ENCODE measurements at places on chromosomes 6 and 20.

DNA sequence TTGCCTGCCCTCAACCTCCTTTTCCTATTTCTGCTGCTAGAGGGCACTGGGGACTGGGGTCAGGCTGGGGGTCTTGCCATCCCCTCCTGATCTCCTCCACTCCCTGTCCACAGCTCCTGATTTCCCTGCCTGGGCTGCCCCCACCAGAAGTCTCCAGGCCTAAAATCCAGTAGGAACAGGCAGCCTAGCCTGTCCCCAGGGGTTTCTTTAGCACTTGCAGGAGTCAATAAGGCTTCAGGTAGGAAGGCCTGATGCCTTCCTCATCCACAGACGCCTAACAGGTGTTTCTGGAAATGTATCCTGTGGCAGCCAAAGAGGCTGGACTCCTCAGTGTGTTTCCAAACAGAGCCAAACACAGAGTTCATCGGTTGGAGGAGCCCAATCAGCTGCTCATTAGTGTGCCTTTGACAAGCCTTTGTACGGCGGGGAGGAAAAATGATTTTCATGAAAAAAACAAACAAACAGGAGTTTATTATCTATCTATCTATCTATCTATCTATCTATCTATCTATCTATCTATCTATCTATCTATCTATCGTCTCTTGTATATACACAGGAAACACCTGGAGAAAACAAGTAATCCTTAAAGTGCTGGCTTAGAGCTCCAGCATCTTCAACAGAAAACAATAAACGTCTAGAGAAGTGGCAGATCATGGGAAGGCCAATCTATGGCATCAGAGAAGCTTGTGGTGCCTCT is 3.7 kb upstream of the RAET1E start:
- no peak for DNase-seq

- no peak for DNase-seq
Measured at GRCh38 chr20:59253325-59253724, 47.1 kb upstream of the EDN3 start.

DNA sequence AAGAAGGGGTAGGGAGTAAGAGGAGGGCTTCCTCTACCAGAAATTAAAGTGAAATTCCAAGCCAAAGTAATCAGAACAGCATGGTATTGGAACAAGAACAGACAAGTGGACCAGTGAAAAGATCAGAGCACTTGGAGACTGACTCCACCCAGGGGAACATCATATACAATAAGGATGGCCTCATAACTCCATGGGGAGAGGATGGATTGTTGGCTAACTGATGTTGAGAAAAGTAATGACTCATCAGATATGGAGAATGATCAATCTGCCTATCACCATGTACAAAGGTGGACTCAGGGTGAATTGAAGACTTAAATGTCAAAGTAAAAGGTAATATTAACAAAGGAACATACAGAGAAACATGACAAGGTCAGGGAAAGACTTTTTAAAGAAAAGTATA is 12.8 kb downstream of the SLC22A3 start:
- DNase-seq, result no peak

DNA sequence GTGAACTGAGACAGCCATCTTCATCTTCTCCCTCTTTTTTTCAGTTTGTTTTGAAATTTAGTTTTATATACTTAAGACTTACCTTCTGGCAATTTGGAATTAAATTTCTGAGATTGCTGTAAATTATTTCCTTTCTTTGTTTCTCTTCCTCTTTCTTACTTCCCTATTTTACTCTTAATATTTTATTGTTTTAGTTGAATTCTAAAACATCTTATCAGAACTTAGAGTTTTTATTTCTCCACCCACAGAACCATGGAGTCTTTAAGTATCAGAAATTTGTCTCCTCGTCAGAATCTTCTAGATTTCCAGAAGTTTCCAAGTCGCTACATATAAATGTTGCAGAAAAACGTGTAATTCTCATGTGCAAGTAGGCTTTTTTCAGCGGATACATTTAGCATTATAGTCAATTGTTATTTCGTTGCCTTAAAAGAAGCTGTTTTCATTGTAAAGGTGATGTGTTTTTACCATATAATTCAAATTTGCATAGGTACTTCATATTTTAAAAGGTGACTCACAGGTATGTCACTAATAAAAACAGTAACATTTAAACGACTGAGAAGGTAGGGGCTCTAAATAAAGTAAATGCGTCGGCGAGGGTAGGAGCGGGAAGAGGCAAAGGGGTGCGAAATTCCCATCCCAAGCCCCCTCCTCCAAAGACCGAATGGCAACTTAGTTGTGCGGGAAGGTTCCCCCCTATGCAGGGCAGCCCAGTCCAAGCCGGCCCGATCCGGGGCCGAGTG is 866 bp upstream of the MYO6 start:
- DNase-seq, result no peak

DNA sequence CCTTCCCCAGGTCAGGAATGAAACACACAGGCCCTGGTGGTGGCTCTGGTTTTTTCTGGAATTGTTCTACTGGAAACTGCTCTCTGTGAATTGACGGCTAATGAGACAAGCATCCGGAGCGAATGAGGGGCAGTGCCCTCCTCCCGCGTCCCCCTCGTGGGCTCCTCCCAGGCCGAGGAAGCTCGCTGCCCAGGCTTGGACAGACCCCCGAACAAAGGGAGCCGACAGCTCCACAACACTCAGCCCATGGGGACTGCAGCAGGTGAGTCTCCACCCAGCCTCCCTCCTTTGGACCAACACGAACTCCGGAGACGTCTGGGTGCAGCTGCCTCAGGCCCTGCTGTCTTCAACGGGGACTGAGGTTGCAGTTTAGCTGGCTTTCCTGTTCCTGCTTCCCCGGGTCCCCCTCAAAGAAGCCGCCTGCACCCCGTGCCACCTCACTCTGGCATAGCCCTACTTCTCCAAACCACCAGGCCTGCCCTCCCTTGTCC is 31.3 kb upstream of the AFDN start:
- no peak for DNase-seq

GRCh38 chr6:23003671-23004467 is 434.5 kb downstream of the HDGFL1 start:
- DNase-seq, result peak; percentile 89

DNA sequence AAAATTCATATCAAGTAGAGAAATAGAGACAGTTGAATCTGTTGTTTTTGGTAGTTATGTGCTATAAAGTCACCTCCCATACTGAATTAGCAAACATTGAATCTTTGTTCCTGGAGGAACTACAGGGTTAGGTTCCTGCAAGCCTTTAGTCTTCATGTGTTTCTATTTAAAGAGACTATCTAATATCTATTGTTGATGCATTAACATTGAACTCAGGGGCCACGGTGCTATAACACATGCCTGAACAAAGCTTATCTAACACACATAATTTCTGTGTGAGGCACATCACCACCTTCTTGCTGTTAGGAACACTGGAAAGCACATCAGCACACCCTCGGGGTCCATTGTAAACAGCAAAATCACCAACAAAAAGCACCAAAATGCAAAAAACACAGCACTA is 21.2 kb downstream of the ARFGEF2 start:
- DNase-seq, result no peak

DNA sequence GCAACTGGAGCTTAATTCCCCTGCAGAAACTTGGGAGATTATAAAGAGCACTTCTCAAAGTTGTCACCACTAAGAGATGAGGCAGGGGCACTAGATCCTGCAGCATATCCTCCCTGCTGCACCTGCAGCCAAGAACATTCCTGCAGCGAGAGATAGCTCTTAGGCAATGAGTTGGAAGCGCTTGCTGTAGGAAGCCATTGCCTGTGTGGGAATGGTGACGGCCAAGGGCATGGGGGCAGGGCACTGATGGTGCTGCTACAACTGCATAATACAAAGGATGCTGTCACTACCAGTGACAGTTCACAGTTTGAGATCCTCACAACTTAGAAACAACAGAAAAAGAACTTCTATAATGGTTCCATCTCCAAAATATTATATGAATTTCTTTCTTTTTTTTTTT is 89.9 kb downstream of the CDS2 start:
- DNase-seq, result no peak

DNA sequence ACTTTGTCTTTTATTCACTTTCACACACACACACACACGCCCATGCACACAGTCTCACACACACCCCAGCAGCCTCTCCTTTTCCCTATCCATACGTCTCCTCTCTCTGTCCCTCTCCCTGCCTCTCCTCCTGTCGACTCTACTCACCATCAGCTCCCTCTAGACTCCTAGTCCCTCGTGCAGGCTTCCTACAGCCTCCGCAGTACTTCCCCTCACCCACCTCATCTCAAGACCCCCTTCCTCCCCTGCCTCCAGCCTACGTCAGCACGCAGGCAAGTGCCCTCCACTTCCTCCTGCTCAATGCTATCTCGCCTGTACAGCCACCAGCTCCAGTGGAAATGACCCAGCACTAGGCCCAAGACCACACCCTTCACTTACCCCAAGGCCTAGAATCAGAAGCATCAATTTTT is 820 bp upstream of the TREML2 start:
- DNase-seq, result no peak

DNA sequence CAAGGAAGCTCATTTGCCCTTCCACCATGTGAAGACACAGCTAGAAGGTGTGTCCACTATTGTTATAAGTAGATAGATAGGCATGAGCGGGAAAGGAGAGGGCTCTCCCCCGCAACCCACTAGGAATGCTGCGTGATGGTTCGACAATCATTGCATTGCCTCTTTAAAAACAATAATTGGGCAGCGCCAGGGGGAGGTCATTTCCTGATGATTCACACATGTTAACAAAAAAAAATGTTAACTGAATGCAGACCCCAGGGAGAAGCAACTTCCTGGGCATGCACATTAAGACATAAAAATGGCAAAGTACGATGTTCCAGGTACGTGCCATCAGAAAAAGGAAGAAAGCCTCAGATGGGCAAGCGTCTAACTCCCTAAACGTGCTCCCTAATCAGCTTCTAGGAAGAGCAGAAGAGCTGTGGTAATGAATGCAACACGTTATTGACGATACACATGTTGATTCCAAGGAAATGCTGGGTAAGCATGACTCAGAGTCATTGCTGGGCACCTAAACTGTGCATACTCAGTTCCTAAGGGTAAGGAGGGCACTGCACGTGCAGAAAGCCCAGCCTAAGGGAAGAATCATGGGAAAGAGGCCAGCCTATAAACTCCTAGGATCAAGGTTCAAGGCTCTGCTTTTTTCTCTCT is 113.7 kb downstream of the FAM217A start:
- DNase-seq, result peak; percentile 51

DNA sequence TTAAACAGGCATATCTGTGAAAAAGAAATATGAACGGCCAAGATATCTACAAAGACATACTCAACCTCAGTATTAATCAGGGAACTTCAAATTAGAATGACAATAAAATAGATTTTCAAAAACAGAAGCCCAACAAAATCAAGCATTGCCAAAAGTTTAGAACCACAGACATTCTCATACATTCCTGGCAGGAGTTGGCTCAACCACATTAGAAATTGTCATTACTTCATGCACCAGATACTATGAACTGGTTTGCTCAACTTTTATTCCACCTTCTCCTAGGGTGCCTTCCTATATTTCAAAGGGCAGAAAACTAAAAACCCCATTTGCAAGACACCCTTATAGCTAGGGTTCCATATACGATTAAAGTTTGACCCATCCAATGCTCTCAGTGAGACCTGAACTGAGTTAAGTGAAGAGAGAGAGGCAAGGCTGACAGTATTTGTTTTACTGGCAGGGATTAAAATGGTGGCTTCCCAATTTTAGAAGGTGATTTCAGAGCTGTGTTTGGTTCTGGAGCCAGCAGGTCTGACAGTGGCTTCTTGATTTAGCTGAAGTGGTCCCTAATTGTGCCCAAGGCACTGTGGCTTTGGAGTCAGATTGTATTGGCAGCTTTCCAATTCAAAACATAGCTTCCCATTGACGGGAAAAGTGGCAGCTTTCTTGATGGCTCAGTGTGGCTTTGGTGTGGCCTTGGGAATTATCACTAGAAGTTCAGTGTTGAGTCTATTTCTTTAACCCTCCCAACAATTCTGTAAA is 77.1 kb upstream of the CDYL start:
- peak; percentile 63 for DNase-seq

GRCh38 chr20:59010995-59011873 is 4.2 kb upstream of the CTSZ start:
- DNase-seq, result peak; percentile 96

- no peak for DNase-seq
Measured at GRCh38 chr20:57450931-57451330, 59.7 kb downstream of the RBM38 start.

DNA sequence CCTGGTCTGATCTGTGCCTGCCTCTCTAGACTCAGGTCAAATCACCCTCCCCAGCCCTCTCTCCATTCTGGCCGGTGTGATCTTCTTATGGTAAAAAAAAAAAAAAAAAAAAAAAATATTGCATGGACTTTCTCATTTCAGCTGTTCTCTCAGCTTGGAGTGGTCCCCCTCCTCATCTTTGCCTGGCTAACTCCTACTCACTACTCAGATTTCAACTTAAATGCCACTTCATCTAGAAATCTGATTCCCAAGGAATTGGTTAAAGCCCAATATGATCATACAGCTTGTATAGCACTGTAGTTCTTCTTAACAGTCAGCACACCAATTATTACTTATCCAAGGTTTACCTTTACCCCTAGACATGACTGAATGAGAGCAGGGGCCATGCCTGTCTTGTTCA is 105.9 kb upstream of the CARMIL1 start:
- no peak for DNase-seq

DNA sequence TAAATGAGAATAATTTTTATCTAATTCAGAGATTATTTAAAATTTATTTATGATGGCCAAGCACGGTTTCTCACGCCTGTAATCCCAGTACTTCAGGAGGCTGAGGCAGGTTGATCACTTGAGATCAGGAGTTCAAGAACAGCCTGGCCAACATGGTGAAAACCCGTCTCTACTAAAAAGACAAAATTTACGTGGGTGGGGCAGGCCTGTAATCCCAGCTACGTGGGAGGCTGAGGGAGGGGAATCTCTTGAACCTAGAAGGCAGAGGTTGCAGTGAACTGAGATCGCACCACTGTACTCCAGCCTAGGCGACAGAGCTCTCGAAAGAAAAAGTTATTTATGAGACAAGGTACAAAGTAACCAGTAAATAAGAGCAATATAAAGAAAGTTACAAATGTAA is 59.5 kb upstream of the AGPAT4 start:
- no peak for DNase-seq

GRCh38 chr20:35329435-35330139 is 37.4 kb upstream of the FAM83C start:
- DNase-seq, result peak; percentile 39

DNA sequence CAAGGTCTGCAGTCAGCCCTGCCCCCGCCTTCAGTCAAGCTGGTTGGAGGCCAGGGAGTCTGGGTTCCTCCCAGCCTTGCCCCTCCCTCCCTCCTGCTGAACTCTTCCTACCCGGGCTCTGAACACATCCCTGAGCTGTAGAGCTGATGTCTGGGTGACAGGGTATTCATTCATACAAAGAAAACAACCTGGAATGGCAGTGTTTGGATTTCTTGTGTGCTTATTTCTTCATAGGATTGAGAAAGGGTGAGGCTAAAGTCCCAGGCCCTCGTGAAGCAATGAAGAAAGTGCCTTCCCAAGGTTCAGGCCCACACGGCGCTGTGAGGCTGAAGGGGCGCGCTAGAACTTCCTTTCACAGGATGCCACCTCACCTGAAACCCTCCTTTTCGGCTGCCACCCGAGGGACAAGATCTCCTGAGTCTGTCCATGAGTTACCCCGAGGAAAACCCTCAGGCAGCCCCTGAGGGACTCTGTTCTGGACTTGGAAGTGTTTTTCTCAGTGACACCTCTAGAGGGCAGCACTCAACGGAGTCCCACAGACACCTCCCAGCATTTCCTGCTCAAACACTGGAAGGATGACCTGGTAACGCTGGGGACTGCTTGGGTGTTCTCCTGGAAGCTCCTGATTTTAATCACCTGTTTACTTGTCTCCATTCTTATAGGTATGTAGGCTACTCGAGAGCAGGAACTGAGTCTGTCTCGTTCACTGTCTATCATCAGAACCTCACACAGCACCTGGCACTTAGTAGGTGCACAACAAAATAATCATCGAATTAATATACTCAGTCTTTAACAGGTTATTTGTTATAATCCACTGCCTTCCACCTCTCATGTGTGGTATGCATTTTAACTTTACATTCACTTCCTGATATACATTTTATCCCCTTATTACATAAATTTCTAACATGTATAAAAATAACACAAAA is 11.8 kb upstream of the GSTA1 start:
- peak; percentile 46 for DNase-seq

Measured in AG10803 (cell line).